ENCODE measurements at places on chromosomes 11 and 22. TPM values are rescaled to one million over a fixed set of nuclear protein-coding genes. Genes with fewer than 3 reads are reported as not detected.

Gene EHF
- not detected for total RNA-seq

Gene TAGLN
- 1.3 TPM for total RNA-seq

Gene CRACR2B
- total RNA-seq, result 3.8 TPM

Gene POTEH
- not detected for total RNA-seq

Gene FGF4
- not detected for total RNA-seq

Gene ANKRD42
- total RNA-seq, result 5.4 TPM

Gene PLAAT3
- not detected for total RNA-seq

Gene MMP8
- 1.3 TPM for total RNA-seq

Gene PDGFB
- total RNA-seq, result 0.27 TPM

Gene OR4A16
- total RNA-seq, result not detected

Measured in hematopoietic multipotent progenitor cell (in vitro differentiated cells).